ENCODE measurements at places on chromosomes 6 and 20.

DNA sequence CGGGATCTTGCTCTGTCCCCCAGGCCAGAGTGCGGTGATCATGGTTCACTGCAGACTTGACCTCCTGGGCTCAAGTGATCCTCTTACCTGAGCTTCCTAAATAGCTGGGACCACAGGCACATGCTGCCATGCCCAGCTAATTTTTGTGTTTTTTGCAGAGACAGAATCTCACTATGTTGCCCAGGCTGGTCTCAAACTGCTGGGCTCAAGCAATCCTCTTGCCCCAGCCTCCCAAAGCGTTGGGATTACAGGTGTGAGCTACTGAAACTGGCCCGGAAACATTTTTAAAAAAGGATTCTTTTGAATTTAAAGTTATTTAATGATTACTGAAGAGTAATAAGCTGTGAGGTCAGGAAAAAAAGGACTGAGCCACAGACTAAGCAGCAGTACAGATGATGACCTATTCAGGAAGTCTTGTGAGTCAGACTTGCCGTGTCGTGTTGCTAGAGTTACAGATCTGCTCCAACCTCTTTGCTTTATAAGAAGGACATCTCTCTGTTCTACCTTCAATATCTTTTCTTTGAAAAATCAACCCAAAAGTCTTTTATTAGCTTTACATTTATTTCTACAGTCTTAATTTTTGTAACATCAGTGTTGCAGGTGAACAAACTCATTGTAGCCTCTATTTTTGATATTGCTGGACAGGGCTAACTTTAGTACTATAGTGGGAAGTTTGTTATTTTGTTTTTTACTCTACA, 108.7 kb downstream of the NCOA3 start:
- no peak for DNase-seq

GRCh38 chr6:91088515-91088914, 501.6 kb upstream of the MAP3K7 start:
- no peak for DNase-seq

- DNase-seq = peak; percentile 23
Measured at GRCh38 chr6:154542747-154543146, 32.3 kb upstream of the CNKSR3 start.

DNA sequence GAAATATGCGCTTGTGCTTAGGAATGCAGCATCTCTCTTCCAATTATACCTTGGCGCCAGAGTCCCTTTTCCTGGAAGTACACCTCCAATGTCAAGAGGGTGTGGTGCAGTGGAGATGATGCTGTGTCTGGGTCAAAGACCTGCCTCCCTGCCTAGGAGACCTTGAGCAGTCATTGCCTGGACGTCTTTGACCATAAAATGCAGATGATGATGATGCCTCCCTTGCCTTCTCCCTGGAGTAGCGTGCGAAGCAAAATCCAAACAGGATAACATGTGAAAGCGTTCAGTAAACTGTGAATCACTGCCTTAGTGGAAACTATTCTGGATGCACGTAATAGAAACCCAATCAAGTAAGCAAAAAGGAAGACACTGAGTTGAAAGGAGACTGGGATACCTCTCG, 97.4 kb upstream of the ARMC2 start:
- no peak for DNase-seq

DNA sequence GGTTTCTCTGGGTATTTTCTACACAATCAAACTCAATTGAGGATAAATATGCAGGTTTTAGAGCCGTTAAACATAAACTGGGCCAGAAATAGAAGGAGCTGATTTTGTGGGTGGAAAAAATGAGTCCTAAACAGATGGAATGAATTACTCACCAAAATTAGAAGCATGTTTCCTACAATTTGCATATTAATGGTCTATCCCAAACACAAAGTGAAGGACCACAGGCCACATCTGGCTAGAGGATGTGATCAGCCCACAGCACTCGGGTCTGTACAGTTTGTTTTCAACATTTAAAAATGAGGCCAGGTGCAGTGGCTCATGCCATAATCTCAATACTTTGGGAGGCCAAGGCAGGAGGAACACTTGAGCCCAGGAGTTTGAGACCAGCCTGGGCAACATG, 296.3 kb downstream of the PREX1 start:
- DNase-seq = no peak

DNA sequence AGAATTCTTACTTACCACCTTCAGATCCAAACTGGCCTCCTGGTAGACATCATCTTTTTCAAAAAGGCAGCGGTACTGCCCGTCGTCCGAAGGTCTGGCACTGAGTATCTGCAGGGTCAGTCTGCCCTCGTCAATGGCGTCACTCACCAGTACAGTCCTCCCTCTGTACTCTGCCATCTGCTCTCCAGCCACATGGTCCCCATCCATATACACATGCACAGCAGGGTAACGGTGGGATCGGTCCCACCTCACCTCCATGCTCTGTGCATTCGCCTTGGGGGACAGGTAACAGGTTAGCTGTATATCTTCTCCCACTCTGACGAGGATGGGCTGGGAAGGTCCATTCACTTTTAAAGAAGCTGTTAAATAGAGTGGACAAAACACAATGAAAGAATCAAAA, 11.0 kb downstream of the BTNL2 start:
- no peak for DNase-seq

DNA sequence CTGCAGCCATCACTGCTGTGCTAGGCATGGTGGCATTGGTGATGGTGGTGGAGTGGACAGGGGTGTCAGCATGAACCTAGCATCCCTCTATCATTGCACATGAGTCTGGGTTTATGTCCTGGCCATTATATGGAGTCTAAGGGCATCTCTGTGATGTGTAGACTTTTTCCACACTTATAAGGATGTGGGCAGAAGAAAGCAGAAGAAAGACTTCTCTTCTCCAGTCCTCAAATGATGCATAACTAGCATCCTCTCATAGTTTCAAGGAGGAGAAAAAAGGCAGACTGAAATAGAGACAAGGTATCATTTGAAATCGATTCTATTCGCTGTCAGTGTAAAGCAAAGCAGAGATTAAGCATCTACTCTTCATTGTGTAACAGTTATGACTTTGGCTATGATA, 140.0 kb upstream of the ATXN1 start:
- no peak for DNase-seq

GRCh38 chr6:24761193-24761835, 13.4 kb upstream of the GMNN start:
- DNase-seq = no peak

DNA sequence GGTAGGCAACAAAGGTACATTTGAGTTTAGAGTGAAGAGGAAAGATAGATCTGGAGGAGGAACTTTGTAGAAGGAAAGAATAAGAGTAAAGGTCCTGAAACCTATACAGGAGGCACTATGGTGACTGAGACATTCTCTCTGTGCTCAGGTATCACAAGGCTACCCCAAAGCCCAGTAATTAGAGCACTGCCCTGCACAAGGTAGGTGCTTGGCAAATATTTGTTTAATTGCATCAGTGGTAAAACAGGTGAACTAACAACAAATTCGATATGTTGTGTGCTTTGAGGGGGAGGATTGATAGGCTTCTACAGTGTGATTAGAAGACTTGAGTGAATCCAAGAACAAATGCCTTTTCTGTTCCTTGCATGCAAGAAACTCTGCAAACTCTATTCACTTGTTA, 6.8 kb upstream of the TSHZ2 start:
- DNase-seq = no peak

GRCh38 chr6:25454136-25454535, 175.0 kb downstream of the CARMIL1 start:
- no peak for DNase-seq

DNA sequence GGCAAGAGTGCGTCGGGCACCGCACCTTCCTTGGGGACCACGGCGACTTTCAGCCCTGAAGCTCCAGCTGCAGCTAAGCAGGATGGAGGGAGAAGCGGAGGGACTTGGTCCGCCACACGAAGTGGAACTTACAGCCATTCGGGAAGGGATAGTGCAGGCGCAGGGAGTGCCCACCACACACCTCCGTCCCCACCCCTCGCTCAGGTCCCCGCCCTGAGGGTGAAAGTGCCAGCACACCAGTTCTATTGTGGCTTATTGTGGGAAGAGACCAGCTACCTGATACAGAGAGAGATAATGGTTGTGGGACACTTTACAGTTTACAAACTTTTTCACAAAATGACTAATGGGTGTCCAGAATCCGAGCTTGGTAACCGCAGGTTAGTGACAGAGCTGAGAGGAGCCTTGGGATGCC, 76.1 kb downstream of the IRF4 start:
- no peak for DNase-seq

- peak; percentile 26 for DNase-seq
Measured at GRCh38 chr6:128491610-128492206, 28.7 kb downstream of the PTPRK start.

DNA sequence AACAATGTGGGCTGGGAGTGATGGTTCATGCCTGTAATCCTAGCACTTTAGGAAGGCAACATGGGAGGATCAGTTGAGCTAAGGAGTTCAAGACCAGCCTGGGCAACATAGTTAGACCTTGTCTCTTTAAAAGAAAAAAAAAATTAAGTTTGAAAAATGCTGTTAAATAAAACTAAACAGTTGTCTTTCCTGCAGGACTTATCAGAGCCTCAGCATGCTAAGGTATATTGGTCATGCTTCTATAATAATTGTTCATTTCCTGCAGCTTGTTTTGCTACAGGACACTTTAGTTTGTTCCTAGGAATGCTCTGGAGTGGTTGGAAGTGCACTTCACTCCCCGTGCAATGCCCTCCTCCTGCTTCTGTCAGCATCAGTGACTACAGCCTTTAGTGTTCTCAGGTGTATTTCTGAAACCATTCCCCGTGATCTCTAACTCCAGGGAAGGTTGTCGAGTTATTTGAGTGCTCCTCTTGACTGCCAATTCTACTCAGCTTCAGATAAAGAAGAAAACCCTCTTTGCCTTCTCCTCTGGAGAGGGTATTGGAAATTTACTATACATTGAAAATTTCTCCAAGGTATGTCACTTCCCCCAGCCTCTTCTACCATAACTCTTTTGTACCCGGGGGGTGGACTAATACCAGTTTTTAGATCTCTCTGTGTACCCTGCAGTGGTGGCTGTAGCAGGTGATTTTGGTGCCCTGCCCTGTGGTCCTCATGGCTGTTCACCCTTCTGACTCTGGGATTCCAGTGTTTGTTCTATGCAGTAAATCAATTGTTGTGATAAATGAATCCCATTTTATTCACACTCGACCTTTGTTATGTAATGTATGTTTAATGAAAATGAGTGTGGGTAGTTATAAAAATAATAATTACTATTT, 33.8 kb downstream of the NHLRC1 start:
- DNase-seq = no peak

GRCh38 chr20:46990596-46991104, 96.0 kb downstream of the EYA2 start:
- peak; percentile 61 for DNase-seq

DNA sequence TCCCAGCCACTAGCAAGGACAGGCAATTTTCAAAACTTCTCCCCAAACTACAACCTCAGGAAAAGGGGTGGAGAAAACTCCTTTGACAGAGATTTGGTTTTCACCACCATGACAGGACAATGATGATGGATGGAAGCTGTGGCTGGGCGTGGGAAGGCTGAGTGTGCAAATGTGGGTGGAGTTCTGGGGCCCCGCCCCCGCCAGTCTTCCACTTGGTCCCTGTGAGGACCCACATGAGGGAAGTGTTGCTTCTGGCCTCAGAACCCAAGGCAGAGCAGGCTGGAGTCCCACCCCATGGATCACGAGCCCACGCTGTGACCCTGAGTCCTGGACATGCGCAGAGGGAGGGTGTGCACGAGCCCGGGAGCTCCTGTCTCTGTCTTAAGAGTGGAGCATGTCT, 21.5 kb upstream of the MRGBP start:
- DNase-seq = peak; percentile 50

- no peak for DNase-seq
Measured at GRCh38 chr6:45187836-45188235, 140.3 kb upstream of the RUNX2 start.

GRCh38 chr6:1394514-1395463, 5.4 kb downstream of the FOXF2 start:
- peak; percentile 55 for DNase-seq

GRCh38 chr6:112879920-112880413, 532.8 kb downstream of the RFPL4B start:
- no peak for DNase-seq

- no peak for DNase-seq
Measured at GRCh38 chr6:138310821-138311220, 66.9 kb upstream of the SMIM28 start.

- DNase-seq = no peak
Measured at GRCh38 chr6:3693831-3694230, 57.7 kb downstream of the PXDC1 start.

GRCh38 chr6:9316831-9317230, 881.5 kb upstream of the SLC35B3 start:
- no peak for DNase-seq

GRCh38 chr6:11992086-11992485, 20.0 kb upstream of the HIVEP1 start:
- no peak for DNase-seq

DNA sequence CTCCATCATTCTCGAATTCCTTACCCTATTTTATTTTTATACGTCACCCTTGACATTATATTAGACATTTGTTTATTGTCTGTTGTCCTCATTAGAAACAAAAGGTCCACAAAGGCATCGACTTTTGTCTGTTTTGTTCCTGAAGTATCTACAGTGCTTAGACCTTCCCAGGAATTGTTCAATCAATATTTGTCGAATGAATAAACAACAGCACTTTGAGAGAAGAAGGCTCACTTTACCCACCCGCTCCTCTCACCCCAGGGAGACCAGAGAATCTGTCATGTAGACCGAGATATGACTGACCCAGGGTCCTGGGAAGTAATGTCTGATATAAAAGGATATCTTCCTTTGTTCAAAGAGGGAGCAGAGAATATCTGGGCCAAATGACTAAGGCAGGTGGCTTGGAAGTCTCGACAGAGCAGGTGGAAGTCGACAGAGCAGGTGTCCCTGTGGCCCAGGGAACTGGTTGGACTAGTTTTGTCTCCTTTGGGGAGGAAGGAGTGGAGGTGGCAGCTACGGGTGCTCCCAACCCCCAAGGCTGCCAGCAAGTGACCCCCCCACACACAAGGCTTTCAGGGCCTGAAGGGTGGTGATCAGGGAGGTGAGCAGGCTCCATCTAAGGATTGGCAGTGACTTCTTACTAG, 14.8 kb upstream of the CHMP4B start:
- no peak for DNase-seq

DNA sequence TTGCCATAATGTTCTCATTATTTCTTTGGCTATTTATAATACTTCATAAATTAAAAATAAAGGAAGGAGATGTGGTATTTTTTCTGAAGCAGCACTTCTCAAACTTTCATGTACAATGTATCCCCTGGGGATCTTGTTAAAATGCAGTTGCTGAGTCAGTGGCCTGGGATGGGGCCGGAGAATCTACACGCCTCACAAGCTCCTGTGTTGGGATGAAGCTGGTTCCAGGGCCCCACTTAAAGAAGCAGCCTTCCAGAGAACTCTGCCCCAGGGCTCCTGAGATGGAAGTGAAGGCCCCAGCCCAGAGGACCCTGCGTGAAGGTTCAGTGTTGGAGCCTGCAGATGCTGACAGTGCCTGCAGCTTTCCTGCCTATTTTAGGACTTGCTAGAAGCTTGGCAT, 40.1 kb upstream of the SLC23A2 start:
- DNase-seq = no peak

GRCh38 chr20:62860391-62860923, 1.2 kb downstream of the TCFL5 start:
- peak; percentile 53 for DNase-seq

GRCh38 chr6:24909241-24910216, 26.2 kb downstream of the RIPOR2 start:
- DNase-seq = peak; percentile 61

- DNase-seq = no peak
Measured at GRCh38 chr6:82906951-82907350, 158.7 kb downstream of the UBE3D start.
